ENCODE measurements at places on chromosomes 12 and 14.

DNA sequence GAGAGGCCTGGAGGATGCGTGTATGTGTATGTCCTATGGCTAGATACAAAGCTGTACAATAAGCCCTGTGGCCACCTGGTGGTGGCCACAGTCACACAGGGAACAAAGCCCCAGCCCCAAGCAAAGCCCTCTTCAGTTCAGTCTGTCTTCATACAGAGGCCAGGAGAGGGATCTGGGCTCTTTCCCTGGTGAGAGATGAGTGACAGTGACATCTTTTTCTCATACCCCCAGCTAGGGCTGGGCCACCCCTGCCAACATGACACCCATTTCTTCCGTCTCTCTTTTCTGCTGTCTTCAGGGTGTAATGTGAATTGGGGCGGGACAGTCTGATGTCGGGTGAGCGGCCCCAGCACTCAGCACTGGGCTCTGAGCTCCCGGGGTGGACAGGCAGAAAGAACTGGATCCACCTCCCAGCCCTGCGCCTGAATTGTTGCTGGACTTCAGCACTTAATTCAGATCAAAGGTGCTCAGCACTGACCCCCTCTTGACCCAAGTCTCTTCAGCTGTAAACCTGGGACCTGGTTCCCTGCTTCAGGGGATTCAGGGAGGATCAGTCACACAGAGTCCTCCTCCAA lies 59.8 kb downstream of the SERPINA3 start:
- DNase-seq, result no peak

DNA sequence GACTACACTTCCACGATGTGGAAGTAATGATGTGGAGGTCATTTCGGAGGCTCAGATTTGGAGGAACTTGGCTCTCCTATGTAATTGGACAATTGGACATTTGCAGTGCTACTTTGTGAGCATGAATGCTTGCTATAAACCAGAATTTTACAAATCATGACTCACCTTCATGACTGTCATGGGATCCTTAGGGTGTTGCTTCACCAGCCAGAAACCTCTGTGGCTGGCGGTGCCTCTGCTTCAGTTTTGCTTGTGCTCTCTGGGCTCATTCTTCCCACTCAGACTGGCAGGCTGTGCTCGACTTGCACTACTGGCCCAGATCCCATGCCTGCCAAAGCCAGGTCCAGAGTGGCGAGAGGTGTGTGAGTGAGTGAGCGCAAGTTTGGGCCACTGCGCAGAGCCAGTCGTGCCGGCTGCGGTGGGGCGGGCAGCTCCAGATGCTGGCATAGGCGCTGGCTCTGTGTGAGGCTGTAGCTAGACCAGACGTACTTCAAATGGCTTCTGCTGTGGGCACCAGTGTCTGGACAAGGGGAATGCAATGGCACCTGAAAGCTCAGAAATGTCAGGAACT lies 387.8 kb downstream of the AEBP2 start:
- DNase-seq, result no peak

GRCh38 chr14:61470961-61471293 lies 149.5 kb downstream of the PRKCH start:
- no peak for DNase-seq

DNA sequence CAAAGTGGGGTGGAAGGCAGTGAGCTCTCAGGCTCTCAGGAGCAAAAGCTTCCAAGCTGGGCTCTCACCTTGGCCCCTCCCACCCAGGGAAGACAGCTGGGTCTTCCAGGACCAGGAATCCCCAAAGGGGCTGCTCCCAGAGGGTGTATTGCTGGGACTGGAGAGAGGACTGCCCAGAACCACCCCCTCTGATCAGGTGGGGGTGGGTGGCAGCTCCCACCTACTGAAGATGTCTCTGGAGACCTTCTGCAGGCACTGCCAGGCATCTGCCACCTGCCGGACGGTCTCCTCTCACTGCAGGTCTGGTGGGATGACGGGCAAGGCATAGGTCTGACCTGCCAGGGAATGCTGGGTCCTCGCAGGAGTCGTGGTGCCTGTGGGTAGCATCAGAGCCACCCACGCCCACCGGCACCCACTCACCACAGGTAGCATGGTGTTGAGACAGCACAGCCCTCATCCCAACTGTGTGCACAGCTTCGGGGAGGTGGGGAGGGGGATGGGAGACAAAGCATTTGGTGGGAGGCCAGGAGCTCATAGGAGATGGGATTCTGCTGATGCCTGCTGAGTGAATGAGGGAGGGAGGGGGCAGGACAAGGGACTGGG lies 103.2 kb downstream of the SINHCAF start:
- DNase-seq, result no peak

- no peak for DNase-seq
Measured at GRCh38 chr12:106120519-106121105, 18.1 kb downstream of the NUAK1 start.

DNA sequence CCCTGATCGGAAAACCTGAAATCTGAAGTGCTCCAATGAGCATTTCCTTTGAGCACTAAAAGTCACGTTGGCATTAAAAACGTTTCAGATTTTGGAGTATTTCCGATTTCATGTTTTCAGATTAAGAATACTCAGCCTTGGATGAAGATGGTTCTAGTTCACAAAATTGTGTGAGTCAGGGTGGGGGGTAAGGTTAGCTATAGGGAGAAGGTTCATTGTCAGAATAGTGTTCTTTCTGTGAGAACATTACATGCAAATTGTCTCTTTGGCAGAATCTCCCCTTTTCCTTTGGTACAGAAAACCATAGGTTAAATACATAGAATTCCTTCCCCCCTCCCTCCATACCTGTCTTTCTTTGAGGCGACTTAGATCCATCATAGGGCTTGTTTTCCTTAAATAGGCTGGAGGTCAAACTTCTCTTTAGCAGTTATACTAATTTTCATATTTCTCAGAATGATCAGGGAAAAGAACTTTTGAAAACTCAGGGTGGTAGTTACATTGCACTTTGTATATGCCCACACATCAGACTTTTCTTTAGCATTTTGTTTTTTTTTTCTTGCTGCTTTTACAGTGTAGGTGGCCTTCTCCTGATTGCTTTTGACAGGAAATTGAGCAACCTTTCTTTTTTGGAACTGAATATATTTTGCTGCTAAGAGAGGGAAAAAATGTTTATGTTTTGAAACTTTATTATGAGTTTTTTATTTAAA lies 503.5 kb downstream of the PCNX1 start:
- no peak for DNase-seq

GRCh38 chr12:65355461-65355860 lies 77.0 kb downstream of the MSRB3 start:
- DNase-seq, result no peak

DNA sequence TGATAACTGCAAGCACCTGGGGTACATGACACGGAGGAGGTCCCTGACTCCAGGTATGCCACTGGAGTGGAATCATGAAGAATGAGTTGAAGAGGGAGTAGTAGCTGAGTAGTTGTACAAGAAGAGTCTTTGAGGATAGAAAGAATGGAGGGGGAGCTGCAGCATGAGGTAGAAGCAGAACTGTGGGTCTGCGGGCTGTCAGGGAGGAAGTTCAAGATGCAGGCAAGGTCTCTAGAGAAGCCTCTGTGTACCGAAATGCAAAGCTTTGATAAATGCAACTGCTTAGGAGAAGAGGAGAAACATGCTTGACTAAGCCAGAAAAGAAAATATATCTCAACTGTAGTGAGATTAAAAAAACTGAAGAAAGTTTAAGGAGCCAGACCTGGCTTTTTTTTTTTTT lies 91.5 kb downstream of the CPNE8 start:
- no peak for DNase-seq

DNA sequence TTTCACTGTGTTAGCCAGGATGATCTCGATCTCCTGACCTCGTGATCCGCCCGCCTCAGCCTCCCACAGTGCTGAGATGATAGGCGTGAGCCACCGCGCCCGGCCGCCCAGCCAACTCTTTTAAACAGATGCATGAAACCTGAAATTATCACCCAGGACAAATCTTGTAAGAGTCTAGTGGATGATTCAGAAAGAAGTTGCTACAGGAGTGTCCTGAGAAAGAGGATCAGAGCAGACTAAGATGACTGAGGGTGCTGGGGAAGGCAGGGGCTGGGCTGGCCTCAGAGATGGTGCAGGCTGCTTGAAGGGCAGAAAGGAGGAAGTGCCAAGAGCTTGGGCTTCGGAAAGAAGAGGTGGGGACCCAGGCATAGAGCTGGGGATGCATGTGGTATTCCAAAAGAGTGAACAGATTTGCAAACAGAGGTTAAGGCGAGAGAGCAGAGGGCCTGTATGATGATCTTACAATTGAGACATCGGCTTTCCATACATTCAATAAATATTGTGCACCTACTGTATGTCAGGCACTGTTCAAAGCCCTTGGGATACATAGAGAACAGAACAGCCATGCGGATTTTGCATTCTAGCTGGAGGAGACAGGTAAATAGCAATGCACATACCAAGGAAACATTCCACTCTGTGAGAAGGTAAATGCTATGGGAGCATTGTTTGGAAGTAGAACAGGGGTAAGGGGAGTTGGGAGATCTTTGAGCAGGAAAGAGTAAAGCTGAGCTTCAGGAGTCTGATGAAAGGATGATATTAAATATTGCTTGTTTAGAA lies 7.4 kb upstream of the CD9 start:
- DNase-seq, result no peak

GRCh38 chr14:68464711-68465110 lies 328.2 kb downstream of the ZFP36L1 start:
- no peak for DNase-seq

GRCh38 chr12:128977441-128977840 lies 124.2 kb downstream of the GLT1D1 start:
- no peak for DNase-seq

DNA sequence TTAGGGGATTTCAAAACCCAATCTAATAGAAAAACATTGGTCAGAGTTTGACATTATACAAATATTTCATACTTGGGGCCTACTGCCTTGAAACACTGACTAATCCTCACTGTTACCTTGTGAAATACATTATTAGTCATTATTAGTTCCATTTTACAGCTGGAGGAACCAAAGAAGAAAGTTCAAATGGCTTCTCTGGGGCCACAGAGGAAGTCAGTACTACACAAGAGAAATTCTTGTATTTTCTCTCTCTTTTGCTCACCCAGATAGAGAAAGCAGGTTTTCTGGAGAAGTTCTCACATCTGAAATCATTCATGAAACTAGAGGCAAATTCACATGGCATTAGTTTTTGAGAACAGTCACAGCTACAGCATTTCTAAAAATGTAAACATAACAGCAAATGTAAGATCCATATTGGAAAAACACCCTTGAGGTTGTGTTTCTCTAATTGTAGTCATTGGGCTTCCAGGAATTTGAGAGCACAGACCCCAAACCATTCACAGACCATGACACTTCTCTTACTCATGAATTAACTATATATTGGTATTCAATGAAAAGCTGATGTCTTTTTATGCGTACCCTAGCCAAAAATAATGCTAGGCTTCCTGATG lies 83.0 kb downstream of the LLPH start:
- DNase-seq, result no peak

DNA sequence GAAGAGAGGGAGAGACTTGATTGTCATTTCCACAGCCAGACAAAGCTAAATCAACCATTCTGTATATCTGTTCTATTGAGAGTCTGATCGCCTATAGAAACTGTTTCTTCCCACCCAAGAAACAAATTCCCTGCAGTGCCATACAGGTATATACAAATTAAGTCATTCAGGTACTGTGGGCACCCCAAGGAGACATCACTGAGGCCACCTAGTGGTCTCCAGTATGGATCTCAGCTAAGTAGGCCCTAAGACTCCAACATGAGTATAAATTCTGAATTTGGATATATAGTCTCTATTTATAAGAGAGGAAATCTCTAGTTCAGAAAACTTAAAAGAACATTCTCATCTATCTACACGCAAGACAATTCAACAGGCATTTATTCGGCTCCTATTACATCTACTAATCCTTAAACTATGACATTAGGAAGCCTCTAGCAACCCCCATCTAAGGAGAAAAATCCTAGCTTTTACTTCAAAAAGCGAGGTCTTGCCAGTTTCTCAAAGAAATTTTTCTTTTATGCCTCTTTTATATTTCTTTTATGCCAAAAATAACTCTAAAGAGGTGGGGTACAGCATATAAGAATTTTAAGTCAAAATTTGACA lies 62.6 kb downstream of the DCAF5 start:
- DNase-seq, result peak; percentile 6

GRCh38 chr12:89389755-89390661 lies 37.7 kb upstream of the DUSP6 start:
- no peak for DNase-seq

DNA sequence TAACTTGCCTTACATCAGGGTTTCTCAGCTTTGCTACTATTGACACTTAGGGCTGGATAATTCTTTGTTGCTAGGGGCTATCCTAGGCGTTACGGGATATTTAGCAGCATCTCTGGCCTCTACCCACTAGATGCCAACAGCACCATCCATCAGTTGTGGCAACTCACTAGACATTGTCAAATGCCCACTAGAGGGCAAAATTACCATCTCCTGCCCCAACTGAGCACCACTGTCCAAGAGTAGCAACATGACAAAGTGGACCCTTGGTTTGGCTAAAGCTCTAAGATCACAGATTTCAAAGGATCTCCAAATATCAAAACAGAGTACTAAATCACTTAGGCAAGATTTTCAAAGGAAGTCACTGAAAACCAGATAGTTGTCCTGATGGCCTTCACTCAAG lies 251.7 kb upstream of the TBX3 start:
- DNase-seq, result no peak

DNA sequence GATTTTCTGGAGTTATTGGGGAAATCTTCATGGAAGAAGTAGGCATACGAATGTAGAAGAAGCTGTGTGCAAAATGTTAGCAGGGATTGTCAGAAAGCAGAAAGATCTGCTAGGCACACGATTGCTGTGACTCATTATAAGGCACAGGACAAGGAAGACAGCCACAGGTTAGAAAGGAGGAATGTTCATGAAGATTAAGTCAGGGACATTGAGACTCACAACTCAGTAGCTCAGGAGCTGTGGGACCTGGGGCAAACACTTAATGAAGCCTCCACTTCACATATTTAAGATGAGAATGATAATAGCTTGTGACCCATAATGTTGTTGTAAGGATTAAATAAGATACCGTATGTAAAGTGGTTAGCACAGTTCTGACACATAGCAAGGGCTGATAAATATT lies 26.6 kb upstream of the RTRAF start:
- DNase-seq, result no peak

DNA sequence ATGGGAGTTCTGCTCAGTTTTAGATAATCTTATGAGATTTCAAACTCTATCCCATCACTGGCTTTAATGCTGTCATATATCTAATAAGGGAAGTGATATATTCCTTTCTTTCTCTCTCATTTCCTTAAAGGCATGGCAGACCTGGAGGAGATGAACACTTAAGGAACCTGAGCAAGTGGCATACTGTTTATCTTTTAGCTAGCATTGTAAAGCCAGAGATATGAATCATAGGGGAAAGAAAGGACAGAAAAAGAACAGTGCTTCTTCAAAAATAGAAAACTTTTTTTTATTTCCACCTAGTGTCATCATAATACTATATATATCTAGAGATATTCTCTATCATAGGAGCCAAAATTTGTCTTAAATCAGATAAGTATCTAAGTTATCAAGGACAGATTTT lies 68.3 kb upstream of the PSMA6 start:
- no peak for DNase-seq

- no peak for DNase-seq
Measured at GRCh38 chr12:32336261-32336660, 63.1 kb upstream of the FGD4 start.

- DNase-seq, result no peak
Measured at GRCh38 chr14:93987376-93987775, 9.7 kb upstream of the CCDC197 start.

GRCh38 chr12:88957358-88957757 lies 377.1 kb upstream of the KITLG start:
- no peak for DNase-seq

- no peak for DNase-seq
Measured at GRCh38 chr14:61630399-61631044, 64.8 kb upstream of the HIF1A start.
